ENCODE measurements at places on chromosomes 3 and 15.

GRCh38 chr3:98957681-98958080, 56.2 kb upstream of the DCBLD2 start:
- DNase-seq, result no peak

DNA sequence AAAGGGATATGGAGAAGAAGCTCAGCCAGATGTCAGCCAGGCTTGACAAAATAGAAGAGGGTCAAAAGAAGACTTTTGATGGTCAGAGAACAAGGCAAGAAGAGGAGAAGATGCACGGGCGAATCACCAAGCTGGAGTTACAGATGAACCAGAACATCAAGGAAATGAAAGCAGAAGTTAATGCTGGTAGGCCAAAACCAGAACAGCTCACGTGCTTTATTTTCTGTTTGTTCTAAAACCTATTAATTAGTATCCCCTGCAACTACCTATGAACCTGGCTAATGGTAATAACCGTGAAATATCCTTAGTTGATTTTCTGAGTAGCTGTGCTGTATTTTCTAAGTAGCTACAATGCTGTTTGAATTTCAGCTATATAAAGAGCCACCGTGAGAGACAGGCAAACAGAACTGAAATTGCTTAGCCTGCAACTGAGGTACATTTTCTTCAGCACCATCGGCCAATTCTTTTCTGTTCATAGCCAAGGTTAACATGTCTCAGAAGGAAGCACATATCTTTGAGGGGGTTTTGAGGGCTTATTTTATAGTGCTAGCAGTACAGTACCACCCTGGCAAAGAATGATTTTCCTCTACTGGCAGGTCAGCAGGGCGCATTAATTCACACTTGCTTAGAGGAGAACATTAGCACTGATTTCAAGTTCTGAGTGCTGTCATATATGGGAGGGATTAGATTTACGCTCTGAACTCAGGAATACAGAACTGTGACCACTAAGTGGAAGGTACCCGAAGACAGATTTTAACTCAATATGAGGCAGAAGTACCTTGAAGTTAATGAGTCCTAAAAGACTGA, 78.9 kb downstream of the FAM81A start:
- DNase-seq, result no peak

DNA sequence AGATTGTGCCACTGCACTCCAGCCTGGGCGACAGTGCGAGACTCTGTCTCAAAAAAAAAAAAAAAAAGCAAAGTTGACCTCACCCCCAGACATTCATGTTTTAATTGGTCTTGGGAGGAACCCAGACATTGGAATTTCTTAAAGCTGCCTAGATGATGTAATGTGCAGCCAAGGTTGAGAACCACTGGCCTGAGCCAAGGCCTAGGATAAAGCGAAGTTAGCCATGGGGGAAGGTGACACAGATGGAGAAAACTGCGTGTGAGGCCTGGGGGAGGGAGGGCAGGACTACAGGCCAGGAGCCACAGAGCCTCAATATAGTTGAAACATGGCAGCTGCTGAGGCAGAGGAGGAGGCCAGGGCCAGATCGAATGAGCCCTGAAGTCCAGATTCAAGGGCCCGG, 21.0 kb downstream of the GLB1 start:
- no peak for DNase-seq

- DNase-seq, result no peak
Observed at GRCh38 chr3:34793057-34793456, 846.3 kb upstream of the ARPP21 start.

DNA sequence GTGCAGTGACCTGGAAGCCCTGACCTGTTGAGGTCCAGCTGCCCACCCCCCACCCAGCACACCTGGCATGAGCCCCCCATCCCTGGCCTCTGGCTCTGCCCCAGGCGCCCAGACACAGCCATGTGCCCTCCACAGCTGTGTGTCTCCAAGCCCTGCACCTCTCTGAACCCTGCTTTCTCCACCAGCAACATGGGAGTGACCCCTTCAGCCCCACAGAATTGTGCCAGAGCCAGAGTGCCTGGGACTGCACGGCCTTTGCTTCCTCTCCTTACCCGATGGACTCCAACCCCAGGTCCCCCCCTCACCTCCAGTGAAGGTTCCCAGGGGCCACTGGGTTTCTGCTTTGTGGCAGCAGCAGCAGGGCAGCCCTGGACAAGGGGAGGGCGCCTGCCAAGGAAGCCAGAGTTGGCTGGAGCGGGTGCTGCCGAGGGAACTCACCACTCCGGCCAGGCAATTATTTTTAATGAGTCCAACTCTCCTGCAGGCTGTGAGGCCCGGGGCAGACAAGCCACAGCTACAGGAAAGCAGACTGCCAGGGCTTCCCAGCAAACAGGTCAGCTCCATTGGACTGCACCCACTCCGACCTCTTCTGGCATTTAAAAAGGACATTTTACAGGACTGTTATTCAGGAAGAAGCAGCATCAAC, 24.1 kb downstream of the PRR20G start:
- no peak for DNase-seq

DNA sequence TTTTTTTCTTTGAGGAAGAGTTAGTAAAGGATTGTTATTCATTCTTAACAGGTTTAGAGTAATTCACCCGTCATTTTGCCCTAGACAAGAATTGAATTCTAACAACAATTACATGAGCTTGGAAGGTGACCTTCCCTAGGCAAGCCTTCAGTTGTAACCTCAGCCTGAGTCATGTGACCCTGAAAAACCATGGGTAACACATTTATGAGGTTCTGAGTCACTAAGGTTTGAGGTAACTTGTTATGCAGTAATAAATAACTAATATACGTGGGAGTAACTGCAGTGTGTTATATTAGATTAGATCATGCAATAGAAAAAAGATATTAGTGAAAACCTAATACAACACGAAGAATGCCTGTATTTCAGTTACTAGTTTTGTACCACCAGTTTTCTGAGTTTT, 237.6 kb upstream of the NDN start:
- no peak for DNase-seq

GRCh38 chr3:112355307-112355687, 22.3 kb downstream of the CD200 start:
- DNase-seq, result no peak

GRCh38 chr15:47932261-47932660, 188.5 kb upstream of the SLC24A5 start:
- DNase-seq, result no peak

DNA sequence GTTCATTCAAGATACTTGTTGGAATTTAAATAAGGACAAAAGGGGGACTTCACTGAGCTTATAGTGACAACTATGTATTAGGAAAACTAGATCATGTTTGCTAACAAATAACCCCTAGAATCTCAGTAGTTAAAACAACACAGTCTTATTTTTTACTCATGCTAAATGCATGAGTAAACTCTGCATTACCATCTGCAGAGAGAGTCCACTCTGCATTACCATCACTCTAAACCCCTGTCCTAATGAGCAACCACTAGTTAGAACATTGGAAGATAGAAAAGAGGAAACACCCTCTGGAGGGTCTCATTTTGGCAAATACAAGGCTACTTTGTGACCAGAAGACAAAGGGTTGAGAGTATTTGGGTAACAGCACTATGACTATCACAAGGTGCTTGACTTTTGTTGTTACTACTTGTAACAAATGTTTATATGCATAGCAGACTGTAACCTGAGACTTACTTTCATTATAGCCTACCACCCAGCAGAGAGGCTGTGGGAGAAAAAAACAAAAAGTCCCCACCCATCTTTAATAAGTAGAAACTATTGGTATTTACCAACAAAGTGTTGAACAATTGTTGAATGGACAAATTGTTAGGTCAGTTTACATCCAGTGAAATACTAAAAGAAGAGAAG, 99.1 kb downstream of the OXSM start:
- DNase-seq, result no peak

DNA sequence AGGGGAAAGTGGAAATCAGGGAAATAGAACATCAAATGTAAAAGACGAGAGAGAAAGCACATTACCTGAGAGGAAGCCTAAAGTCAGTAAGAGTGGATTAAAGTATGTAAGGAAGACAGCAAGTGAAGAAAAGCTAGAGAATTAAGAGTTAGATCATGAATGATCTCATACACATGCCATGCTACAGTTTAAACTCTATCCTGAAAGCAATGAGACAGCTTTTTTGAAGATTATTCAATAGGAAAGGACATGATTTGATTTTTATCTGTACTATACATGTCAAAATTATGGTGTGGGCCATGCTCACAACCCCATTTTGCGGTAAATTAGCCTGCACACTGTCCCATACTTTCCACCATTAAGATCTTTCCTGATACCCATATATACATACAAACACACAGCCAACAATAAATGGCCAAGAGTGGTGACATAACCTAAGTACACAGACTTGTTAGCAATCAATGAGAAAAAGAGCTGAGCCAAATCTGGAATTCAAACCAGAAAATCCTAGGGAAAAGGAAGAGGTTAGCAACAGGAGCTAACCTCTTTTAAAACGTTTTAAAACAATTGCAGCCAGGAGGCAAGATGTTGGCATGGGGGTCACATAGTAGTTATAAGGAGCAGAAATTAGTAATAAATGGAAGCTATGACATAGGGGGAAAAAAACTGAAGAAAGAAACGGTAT, 4.5 kb downstream of the MYO9A start:
- no peak for DNase-seq

DNA sequence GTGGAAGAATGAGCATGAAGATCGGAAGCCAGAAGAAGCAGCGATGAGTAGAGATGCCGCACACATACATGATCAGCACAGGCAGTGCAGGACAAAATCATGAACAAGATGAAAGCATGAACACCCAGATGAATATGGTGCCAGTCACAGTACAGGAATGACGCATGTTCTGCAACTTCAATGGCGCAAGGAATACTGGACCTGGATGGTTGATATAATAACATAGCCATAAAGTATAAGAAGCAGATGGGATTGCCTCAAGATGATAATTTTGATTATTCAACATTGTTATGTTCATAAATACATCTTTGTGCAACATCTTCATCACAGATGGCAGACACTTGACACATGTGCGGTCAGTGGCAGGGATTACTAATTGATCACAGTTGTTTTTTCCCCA, 59.7 kb upstream of the SLCO3A1 start:
- DNase-seq, result no peak

- DNase-seq, result no peak
Observed at GRCh38 chr15:65986416-65986815, 117.1 kb downstream of the RAB11A start.

DNA sequence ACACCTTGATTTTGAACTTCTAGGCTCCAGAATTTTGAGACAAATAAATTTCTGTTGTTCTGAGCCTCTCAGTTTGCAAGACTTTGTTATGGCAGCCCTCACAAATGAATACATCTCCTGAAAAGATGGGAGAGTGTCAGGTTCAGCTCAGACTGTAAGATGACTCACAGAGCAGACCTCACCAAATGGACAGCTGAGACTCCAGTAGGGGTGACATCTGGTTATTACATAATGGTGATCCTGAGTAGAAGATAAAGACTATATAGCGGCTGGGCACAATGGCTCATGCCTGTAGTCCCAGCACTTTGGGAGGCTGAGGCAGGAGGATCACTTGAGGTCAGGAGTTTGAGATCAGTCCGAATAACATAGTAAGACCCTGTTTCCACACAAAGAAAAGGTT, 26.2 kb upstream of the MTMR14 start:
- DNase-seq, result no peak

GRCh38 chr3:173630849-173631248, 233.3 kb downstream of the NLGN1 start:
- DNase-seq, result no peak

GRCh38 chr3:52123106-52123725, 31.0 kb downstream of the POC1A start:
- peak; percentile 80 for DNase-seq

- DNase-seq, result no peak
Observed at GRCh38 chr3:47581422-47581821, 2.8 kb upstream of the CSPG5 start.

- DNase-seq, result no peak
Observed at GRCh38 chr15:52207191-52207590, 16.0 kb upstream of the GNB5 start.

DNA sequence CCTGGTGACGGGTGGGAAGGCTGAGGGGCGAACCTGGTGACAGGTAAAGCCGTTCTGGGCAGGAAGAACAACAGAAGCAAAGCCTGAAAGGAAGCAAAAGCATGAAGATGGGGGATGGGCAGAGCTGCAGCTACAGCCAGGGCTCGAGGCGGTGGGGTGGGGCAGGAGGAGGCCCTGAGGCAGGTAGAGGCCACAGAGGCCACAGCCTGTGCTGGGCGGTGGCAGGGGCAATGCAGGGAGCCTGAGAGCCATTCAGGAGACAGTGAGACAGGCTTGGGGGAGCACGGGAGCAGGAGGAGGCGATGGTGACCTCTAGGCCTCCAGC, 8.2 kb downstream of the PCSK6 start:
- no peak for DNase-seq

- DNase-seq, result no peak
Observed at GRCh38 chr15:39539973-39540558, 40.8 kb upstream of the THBS1 start.

- DNase-seq, result peak; percentile 37
Observed at GRCh38 chr3:171286580-171287249, 173.5 kb downstream of the TNIK start.

DNA sequence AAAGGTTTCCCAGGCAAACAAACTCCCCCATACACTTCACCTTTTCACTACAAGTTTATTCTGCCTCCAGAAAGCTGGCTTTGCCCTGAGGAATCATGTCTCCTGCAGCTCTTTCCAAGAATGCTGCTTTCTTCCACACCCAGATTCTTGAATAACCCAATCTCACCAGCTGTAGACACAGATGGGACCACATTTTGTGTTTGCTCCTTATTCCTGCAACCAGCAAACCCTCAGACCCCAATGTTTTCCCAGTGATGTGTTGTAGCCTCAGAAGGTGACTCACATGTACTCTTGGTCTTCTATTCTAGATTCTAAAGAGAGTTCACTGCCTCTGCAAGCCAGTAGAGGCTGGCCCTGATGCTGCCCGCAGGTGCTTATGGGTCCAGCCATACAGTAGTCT, 23.6 kb upstream of the TRIM59 start:
- DNase-seq, result no peak

GRCh38 chr15:59396211-59396610, 23.5 kb upstream of the MYO1E start:
- no peak for DNase-seq

GRCh38 chr3:194556086-194557056, 69.6 kb upstream of the ATP13A3 start:
- peak; percentile 16 for DNase-seq

- no peak for DNase-seq
Observed at GRCh38 chr15:62462721-62463120, 297.6 kb upstream of the C2CD4B start.

- DNase-seq, result no peak
Observed at GRCh38 chr3:117476572-117476971, 767.0 kb downstream of the TUSC7 start.

DNA sequence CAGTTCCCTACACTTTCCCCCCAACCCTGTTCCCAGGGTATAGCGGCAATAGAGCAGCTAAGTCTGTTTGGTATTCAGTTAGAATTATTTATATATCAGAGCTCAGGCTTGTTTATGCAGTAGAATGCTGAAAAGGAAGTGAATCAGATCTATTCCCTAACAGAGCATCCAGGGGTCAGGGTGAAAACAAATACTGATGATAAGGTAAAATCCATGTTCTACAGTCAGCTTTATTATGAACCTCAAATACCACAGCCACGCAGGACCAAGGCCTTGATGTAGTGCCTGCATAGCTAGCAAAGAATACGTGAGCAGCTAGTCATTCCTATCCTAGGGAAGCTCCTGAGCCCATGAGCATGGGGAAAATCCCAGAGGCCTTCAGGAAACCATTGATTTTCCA, 229.7 kb upstream of the ICE2 start:
- no peak for DNase-seq

Measured in CD4-positive, alpha-beta T cell treated with Interleukin-17A for 1 hour (primary cell).